ENCODE measurements at places on chromosomes 6 and 20. TPM values are rescaled to one million over a fixed set of nuclear protein-coding genes. Genes with fewer than 3 reads are reported as not detected.

Gene GGTLC1
- total RNA-seq: not detected

Gene SLC13A3
- not detected for total RNA-seq

Gene DNAH8
- not detected for total RNA-seq

Gene PLAGL2
- total RNA-seq: 6.5 TPM

Gene HLA-DRB5
- total RNA-seq: 0.20 TPM

Gene CAGE1
- not detected for total RNA-seq

Gene SH3BGRL2
- total RNA-seq: 0.61 TPM

Gene DDO
- total RNA-seq: 0.89 TPM

Gene ZSWIM1
- 11.2 TPM for total RNA-seq

Gene LTB
- total RNA-seq: not detected

Data from NCI-H460 (cell line).